ENCODE measurements at places on chromosomes 13 and 19.

GRCh38 chr19:2330632-2331284, 2.3 kb downstream of the SPPL2B start:
- no peak for DNase-seq

- DNase-seq, result no peak
These were observed 14.6 kb upstream of the KCNN1 start for GRCh38 chr19:17951990-17952976.

DNA sequence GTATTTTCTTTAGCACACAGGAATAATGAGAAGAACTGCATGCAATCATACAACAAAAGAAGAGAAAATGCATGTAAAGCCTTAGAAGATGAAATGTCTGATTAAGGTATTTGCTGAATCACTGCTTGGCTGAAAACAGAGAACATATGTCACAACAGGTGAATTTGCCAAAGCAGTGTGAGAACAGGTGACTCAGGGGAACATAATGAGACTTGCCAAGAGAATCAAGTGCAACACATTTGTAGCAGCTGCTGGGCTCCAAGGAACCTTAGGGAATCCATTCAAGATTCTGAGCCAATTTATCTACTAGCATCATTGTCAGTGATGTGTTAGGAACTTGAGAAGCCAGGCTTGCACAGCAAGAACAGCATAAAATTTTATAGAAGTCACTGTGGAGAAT, 273.1 kb downstream of the PCDH20 start:
- DNase-seq, result no peak

DNA sequence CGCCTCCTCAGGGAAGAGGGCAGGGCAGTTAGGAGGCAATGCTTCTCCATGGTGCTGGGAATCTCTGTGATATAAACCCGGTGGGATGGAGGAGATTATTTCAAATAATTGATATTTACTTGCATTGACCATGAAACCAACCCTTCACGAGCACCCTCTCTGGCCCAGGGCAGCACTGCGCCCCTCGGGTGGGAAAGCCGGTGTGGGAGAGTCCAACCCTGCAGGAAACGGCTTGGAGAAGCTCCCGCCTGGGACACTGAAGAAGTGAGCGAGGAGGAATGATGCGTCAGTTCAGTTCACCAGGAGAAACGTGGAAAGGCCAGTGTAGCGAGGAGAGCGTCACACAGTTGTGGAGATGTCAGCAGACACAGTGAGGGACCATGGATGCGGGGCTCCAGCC, 99.9 kb downstream of the COL4A2 start:
- DNase-seq, result no peak

- DNase-seq, result no peak
These were observed 1044.8 kb upstream of the SLC10A2 start for GRCh38 chr13:104111031-104111430.

- no peak for DNase-seq
These were observed 52.9 kb downstream of the FAM124A start for GRCh38 chr13:51275101-51275500.

- no peak for DNase-seq
These were observed 662.1 kb downstream of the PCDH9 start for GRCh38 chr13:66567899-66568612.

DNA sequence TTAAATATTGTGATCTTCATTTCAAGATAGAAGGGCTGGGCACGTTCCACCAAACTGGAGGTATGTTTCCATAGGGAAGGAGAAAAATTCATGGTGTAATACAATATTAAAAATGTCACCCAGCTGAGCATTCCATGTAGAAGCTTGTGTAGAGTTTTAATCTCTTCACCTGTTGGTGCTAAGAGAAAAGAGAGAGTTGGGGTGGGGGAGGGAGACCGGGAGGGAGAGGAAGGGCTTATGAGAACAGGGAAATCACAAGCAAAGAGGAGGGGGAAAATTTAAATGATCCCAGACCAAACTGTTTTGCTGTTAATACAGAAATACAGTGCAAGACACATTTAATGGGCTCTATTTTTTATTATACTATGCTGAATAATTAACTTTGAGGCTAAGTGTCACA, 345.8 kb downstream of the ZNF536 start:
- no peak for DNase-seq

- no peak for DNase-seq
These were observed 799.2 kb downstream of the GPC5 start for GRCh38 chr13:92197669-92198068.

- no peak for DNase-seq
These were observed 4.4 kb downstream of the WDR18 start for GRCh38 chr19:988510-988909.

DNA sequence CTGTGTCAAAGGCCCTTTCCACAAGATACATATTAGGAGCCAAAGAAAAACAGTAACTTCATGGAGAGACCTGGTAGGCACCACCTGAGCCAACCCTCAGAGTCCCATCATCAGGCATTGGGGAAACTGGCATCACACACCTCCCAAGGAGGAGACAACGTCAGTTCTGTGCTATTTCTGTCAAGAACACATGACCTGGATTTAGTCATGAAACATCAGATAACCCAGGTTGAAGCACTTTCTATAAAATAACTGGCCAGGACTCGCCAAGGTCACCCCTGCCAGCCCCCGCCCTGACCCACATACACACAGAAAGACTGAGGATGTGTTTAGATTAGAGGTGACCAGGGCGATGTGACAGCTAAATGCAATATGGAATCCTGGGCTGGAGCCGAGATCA, 35.6 kb downstream of the COL4A1 start:
- DNase-seq, result no peak

GRCh38 chr13:110114316-110114715, 192.6 kb downstream of the COL4A1 start:
- DNase-seq, result no peak

GRCh38 chr13:48728226-48728625, 74.5 kb downstream of the CYSLTR2 start:
- no peak for DNase-seq

DNA sequence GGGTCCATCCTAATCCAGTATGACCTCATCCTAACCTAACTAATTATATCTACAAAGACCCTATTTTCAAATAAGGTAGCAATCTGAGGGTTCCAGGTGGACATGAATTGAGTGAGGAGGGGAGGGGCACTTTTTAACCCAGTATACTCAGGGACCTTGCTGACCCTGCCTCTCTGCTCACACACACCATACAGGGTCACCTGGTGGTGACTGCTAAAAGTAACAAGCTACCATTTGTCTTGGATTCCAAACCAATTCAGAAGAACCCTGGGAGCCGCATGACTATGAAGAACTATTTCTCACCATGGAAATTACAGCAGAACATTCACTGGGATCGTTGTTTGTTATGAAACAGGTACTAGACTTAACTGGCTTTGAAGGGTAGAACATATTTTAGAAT, 151.9 kb downstream of the LACC1 start:
- no peak for DNase-seq

- DNase-seq, result no peak
These were observed 81.0 kb upstream of the MAB21L1 start for GRCh38 chr13:35557475-35557874.

DNA sequence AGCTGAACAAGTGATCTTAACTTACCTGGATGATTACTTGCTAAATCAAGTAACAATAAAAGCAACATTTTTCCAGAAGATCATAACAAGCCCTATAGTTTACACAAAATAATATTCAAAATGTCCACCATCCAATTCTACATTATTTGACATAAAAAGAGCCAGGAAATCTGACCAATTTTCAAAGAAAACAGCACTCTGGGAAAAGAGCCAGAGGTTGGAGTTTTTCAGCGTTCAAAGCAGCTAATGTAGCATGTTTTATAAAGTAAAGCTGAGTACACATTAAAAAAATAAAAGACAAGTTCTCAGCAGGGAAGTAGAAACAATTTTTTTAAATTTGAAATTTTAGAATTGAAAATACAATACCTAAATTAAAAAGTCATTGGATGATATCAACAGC, 62.6 kb downstream of the UFM1 start:
- no peak for DNase-seq

GRCh38 chr13:40164133-40164532, 502.3 kb downstream of the FOXO1 start:
- no peak for DNase-seq

DNA sequence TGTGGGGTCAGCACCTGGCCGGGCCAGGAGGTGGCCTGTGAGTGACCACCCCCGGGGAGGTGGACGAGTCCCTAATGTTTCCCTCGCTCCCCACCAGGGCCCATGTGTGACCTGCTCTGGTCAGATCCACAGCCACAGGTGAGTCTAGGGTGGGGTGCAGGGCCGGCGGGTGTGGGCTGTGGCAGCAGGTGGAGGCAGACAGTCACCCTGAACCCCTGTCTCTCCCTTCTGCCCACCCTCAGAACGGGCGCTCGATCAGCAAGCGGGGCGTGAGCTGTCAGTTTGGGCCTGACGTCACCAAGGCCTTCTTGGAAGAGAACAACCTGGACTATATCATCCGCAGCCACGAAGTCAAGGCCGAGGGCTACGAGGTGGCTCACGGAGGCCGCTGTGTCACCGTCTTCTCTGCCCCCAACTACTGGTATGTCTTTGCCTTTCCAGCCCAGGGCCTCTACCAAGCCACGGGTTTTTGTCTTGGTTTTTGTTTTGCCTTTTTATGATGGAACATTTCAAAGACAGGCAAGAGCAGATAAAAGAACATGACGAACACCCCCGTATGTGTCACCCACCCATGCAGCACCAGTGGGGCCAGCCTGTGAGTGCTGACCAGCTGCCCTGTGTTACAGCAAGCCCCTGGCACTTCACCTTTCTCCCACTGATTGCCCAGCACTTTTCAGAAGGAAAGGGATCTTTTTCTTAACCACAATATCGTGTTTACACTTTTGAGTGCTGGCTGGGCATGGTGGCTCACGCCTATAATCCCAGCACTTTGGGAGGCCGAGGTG, 24.9 kb downstream of the CCDC8 start:
- no peak for DNase-seq

- DNase-seq, result peak; percentile 97
These were observed 8.6 kb downstream of the C19orf81 start for GRCh38 chr19:50657712-50658440.

DNA sequence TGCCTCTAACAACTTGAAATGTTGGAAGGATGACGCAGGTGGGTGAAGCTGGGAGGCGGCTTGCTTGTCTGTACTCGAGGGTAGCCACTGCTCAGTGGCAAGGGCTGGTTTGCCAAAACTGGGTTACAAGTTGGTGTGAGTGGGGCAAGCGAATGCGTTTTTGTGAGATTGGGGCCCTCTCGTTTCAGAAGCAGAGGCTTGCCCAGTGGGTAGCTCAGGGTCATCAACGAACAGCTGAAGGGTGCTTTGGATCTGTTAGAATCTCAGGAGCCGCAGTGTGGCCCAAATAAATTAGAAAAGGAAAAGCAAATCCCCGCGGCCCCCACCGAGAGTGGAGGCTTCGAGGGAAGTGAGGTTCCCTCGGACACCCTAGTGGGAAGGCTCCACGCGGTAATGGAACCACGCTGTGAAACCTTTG, 7.3 kb downstream of the ATP4B start:
- no peak for DNase-seq

GRCh38 chr19:46021531-46022041, 1.3 kb downstream of the PGLYRP1 start:
- no peak for DNase-seq

DNA sequence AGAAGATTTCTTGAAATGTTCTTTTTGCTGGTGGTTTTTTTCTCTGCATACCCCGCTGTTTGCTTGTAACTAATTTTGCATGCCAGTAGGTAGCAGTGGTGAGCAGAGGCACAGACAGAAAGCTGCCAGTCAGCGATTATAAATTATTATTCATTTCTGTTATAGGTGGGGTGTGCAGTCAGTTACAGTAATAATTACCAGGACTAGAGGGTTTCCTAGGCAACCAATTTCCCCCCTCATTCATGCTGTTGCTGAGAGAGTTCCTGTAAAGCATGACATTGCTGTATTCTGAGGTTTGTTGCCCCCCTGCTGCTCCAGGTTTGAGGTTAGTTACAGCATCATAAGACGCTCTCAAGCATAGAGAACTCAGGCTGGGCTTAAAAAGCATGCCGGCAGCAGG, 104.5 kb downstream of the URI1 start:
- no peak for DNase-seq

DNA sequence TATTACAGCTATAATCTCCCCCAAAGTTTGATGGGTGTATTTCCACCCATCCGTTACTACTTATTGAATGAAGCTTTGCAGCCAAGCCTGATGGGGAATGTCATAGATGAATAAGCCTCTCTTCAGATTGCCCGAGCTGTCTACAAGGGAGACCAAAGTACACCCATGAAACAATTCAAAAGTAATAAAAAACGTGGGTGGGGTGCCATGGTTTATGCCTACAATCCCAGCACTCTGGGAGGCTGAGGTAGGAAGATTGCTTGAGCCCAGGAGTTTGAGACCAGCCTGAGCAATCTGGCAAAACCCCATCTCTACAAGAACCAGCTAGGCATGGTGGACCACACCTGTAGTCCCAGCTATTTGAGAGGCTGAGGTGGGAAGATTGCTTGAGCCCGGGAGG, 419.2 kb downstream of the FGF9 start:
- no peak for DNase-seq

DNA sequence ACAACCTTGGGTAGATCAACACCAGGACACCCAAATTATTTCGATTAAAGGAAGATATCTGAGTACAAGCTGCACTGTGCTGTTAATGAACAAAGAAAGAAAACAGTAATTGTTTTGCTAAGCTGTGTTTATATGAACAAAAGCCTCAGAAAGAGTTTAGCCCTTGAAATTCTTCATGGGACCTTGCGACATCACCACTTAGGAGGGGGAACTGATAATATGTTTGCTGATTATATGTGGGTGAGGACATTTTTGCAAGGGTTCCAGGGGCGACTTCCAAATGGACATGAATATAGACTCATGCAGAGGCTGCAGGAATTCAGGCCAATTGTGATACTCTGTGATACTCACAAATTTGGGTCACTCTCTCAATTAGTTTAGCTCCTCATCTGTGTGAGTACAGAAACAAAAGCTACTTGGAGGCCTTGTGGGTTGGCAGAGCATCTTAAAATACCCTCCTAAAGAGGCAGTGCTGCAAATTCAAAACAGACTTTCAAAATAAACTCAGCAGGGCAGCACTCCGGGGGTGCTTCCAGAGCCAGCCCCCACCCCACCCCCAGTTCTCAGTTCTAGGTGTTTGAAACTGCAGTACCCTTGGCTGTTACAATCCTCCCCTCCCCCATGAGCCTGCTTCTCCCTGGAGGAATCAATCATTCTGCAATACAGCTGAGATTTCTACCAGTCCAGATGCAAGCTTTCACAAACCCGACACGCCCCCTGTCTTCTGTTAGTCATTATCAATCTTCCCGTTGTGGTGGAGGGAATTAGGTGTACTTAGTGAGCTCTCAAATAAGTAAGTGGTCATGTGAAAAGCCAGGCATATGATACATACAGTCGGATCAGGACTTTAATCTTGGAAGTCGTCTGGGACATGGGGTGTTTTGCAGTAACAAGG, 97.0 kb upstream of the MBNL2 start:
- peak; percentile 66 for DNase-seq

DNA sequence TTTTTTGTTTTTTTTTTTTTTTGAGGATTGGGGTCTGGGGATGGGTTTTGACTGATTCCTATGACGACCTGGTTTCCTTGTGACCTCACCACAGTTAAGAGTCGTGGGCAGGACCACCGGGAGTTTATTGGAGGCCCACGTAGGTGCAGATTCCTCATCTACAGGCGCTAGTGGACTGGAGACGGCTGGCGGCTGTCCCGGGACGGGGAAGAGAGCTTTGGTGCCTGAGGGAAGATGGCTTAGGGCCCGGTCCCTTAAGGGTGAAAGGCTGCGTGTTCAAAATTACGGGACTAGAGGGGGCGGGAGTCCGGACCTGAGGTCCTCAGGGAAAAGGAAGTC, 682 bp upstream of the TEAD2 start:
- no peak for DNase-seq

Data from left renal cortex interstitium (tissue), 4 donors.